ENCODE measurements at places on chromosomes 16 and 17. TPM values are rescaled to one million over a fixed set of nuclear protein-coding genes. Genes with fewer than 3 reads are reported as not detected.

DNA sequence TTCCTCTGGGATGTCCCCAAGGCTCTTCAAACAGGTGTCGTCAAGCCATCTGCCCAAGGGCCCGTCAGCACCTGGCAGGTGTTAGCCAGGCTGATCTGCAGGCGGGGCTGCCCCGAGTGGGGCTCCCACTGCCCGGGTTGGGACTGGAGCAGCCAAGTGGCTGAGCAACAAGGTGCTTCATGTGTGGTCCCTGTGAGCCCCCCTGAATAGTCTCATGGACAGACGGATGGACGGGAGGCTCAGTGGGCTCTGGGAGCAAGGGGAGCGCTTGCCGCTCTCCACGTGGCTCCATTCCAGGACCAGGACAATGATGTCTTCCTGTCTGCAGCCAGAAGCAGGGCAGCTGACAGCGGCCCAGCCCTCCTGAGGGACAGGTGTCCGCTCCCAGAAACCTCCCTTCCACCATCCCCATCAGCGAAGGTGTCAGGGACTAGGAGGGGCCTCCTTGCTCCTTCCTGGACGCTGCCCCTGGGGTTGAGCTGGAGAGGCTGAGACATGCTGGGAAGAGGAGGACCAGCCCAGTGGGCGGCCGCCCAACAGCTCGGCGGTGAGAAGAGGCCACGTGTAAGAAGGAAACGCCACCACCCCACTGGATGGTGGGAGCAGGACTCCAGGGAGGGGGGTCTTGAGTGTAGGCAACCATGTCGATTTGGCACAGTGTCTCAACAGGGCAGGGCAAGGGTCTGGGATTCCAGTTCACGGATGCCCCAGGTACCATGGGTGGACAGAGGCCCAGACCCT, 9.6 kb downstream of the SNAI3 start:
- DNase-seq = no peak

DNA sequence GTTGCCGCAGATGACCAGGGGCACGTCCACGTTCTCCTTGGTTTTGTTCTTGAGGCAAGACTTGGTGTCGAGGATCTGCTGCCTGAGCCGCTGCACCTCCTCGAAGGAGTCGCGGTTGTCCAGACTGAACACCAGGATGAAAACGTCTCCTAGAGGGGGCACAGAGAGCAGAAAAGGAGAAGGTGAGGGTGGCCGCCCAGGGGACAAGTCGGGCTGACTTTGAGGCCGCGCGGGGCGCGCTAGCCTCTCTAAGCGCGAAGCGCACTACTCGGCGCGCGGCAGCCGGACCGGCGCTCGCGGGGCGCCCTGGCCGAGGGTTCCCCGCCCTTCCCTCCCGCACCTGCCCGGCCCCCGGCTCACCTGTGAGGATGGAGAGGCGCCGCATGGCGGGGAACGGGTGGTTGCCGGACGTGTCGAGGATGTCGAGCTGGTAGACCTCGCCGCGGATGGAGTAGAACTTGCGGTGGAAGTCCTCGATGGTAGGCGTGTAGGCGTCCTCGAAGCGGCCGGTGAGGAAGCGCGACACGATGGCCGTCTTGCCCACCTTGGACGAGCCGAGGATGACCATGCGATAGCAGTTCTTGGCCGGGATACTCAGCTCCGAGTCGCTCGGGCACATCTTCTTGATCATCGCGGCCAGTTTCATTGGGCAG, 533 bp downstream of the RASD1 start:
- DNase-seq = peak; percentile 67

DNA sequence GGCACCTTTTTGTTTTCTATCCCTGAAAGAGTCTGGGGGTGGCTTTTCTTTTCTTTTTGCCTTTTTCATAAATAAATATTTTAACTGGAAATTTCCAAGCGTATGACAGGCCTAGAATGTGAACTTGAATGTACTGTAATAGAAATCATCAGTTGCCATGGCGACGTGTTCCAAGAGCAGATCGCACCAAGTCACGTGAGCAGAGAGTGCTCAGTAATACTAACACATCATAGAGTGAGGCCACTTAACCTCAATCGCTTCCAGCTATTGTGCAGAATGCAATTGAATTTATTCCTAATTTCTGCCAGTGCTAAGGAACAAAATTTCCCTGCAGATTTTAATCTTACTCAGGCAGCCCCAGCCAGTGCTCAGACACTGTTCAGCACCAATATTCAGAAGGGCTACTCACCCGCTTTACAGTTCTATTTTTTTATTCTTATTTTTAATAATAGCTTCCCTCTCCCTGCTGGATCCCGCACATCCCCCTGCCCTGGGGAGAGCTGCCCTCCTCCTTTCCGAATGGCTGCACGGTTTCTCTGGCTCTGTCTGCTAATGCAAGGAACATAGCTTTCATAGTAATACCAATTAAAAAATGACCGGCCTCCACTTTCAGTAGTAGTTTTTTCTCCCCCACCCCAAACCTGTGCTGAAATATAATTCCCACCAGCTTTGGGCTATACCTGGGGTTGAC, 26.2 kb upstream of the PMFBP1 start:
- DNase-seq = no peak

The TPSB2 gene
- total RNA-seq = not detected

GRCh38 chr16:14628806-14629611, 1.1 kb downstream of the PARN start:
- no peak for DNase-seq

DNA sequence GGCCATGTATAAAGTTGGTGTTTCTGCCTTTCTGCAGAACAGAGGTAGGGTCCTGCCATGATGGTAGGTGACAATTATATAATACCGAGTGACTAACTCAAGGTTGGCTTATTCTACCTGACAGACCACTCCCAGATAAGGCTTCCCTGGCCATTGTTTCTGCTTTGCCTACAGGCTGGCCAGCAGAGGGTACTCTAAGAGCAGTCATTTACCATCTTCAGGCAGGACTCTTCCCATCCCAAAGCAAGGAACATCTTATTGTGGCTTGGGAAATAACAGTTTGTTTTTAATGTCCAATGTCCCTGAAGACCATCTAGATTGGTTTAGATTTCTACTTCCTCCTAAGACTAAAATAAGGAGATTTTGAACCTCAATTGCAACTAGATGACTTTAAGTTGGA, 74.1 kb downstream of the SNX11 start:
- no peak for DNase-seq

The METTL2A gene
- total RNA-seq = 45.1 TPM

DNA sequence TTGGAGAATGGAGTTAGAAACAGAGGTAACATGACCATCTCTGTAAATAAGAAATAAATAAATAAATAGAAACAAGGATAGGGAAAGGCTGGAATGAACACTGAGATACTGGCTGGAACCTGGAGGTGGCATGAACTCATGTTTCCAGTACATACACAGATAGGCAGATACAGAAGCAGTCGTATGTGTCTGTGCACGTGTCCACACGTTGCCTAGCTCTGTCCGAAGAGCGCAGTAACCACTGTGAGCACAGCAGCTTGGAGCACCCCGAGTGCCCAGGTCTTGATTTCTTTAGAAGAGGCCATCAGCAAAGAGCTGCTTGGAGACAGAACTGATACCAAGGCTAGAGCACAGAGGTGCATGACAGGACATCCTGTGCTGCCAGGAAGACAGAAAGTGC, 37.1 kb upstream of the SLC38A8 start:
- DNase-seq = no peak

GRCh38 chr16:87051526-87052320, 265.5 kb downstream of the C16orf95 start:
- DNase-seq = no peak

The ZFPM1 gene
- total RNA-seq = 3.4 TPM

GRCh38 chr17:16215002-16215272, 397 bp downstream of the NCOR1 start:
- no peak for DNase-seq

DNA sequence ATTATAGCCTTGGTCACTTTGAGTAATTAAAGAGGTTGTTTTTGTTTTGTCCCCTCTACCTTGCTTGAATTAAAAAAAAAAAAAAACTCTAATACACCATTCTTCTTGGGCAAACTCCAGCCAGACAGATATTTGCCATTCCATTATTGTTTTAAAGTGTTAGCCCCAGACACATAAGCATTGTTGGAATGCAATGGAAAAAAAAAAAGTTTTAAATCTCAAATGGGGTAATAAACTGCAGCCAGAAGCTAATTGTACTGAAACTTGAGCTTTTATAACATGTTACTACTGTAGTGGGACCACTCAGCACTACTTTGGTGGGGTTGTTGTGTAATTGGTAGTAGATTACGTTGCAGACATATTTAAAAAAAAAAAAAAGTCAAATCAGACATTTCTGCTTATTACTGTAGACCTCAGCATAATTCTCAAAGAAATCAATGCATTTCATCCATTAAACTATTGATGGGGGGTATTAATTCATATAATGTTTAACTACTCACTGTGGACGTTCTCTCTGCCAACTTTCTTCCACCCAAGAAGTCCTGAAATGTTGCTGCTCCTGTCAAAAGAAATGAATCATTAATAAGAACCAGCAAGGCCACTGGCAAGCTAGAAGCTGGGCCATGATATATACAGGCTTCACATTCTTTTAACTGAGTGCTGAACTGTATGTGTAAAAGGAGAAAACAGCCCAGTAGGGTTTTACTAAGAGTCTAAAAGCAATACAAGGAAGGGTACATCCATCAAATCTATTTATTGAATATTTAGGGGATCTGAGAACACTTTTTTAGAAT, 626.6 kb upstream of the SOX9 start:
- DNase-seq = no peak

DNA sequence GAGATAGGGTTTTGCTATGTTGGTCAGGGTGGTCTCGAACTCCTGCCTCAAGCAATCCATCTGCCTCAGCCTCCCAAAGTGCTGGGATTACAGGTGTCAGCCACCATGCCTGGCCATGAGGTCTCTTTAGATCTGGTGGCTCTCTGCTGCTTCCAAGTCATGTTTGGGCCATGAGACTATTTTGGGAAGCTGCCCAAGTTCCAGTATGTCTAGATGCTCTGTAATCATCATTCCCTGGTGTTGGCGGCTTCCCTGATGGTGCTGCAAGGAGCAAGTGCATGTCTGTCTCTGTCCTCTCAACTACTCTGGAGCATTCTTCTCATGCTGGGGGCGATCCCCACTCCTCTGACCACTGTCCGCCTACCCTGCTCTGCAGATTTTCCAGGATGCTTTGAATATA, 6.4 kb upstream of the ODF4 start:
- no peak for DNase-seq

DNA sequence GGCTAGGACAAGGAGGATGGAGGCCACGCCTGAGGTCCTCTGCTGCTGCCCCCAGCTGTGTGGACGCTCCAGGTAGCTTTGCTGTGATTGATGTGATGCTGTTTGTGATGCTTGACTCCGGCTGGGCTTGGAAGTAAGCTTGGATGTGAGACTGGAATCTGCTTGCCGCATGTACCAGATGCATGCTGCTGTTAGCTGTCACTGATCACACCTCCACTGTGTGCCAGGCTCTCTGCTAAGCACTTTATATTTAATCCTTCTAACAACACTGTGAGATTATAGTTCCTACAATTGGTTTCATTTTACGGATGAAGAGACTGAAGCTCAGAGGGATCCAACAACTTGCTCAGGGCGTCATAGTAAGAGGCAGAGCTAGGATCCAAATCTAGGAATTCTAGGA, 23.5 kb downstream of the SNX29 start:
- no peak for DNase-seq

DNA sequence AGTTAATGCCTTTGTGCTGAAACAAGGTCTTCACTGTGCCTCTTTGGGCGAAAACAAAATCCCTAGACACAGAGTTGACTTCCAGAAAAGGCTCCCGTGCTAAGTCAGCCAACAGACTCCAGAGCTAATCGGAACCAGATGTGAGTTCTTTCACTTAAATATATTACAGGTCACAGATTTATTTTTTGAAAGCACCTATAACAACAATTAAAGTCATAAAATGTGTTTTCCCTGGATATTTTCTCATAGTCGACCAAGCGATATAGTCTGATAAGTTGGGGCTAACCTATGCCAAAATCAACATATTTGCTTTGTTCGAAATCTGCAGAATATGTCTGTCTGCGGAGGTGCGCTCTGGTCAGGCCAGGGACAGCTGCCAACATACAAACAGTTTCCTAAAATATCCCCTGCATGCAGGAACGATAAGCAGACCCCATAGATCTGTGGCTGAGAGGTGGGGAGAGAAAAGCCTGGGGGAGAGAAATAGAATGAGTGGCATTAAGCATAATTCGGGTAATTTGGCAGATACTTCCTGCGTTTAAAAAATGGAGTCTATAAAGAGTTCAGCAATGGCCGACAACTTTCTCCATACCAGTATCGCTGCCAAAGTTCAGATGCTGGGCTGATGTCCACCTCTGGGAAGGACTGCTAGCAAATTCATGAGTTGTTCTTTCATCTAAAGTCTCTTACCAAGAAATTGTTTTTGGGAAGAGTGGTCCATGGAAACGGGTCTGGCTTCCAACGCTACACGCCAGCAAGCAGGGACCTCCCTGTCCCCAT, 50.8 kb upstream of the MYH10 start:
- no peak for DNase-seq

The FBXW10 gene
- not detected for total RNA-seq

All from H1 (cell line).